GM19239 (cell line): ENCODE measurements at places on chromosomes 11 and 22.

GRCh38 chr11:113316256-113316655 is 1.9 kb downstream of the TTC12 start:
- DNase-seq: no peak

DNA sequence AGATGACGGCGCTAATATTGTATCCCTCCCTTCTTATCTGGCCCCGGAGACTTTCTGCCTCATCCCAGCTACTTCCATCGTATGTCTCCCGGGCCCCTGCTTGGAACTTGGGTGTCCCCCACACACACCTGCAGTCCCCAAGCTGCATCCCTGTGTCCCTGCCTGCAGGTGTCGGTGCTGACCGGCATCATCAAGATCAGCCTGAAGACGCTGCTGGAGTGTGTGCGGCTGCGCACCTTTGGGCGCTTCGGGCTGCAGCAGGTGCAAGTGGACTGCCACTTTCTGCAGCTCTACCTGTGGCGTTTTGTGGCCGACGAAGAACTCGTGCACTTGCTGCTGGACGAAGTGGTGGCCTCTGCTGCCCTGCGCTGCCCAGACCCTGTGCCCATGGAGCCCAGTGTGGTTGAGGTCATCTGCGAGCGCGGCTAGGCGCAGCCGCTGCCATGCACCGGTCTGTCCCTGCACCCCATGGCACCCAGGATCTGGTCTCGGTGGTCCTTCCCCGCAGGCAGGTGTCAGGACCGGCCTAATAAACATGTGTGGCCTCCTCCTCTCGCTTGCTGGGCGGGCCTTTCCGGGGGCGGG is 421 bp upstream of the TM7SF2 start:
- DNase-seq: no peak

DNA sequence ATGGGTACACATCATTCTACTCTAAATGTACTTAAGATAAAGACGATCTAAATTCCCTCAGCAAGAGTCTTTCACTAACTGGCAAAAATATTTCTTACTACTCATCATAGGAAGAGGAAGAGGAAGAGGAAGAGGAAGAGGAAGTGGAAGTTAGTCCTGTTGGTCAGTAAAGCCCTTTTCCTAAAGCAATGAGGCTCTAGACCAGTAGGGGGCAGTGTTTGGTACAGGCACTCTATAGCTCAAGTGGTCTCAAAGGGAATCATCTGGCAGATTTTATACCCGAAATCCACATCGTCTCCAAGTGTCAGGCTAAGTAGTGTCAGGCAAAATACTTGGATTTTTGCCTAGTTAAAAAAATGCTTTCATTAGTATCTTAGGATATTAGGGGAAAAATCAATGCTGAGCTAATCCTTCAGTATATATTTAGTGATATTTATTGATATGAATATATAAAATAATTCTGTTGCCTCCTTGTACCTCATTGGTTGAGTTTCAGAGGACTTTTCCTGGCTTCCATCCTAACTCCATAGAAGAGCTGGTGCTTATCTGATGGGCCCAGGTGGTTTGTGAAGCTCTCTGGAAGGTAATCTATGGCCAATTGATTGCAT is 7.7 kb downstream of the BLID start:
- DNase-seq: peak; percentile 4

GRCh38 chr22:17974087-17974486 is 50.3 kb downstream of the MICAL3 start:
- DNase-seq: no peak

DNA sequence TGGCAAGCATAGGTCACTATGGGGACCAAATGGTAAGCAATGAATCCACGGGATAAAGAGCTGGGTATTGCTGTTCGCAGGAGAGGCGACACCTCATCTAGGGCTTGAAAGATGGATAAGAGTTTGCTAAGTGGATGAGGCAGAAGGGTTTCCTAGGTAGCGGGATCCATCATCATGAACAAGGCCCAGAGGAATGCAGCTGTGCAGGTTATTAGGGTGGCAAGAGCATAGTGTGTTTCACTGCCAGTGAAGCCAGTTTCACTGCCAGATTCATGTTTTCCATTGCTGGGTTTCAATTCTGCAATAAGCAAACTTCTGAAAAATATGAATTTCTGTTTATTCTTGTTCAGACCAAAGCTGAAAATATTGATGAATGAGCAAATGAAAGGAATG is 27.2 kb downstream of the WEE1 start:
- DNase-seq: no peak

DNA sequence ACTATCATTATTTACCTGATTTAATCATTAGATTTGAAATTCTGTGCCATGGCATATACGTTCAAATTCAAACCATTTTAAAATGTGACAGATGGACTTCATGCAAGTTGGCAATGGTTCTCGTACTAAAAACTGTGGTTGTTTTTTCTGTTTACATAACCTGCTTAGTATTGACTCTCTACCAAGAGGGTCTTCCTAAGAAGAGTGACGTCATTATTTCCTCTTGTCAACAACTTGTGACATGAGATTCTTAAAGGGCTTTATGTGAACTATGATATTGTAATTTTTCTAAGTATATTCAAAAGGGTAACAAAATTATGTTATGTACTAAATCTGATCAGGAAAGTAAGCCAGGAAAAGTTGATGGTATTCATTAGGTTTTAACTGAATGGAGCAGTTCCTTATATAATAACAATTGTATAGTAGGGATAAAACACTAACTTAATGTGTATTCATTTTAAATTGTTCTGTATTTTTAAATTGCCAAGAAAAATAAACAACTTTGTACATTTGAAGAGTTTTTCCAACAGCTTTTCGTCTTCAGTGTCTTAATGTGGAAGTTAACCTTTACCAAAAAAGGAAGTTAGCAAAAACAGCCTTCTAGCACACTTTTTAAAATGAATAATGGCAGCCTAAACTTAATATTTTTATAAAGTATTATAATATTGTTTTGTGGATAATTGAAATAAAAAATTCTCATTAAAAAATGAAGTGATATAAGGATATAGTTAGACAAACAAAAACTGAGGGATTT is 87.0 kb downstream of the GRK3 start:
- DNase-seq: no peak

DNA sequence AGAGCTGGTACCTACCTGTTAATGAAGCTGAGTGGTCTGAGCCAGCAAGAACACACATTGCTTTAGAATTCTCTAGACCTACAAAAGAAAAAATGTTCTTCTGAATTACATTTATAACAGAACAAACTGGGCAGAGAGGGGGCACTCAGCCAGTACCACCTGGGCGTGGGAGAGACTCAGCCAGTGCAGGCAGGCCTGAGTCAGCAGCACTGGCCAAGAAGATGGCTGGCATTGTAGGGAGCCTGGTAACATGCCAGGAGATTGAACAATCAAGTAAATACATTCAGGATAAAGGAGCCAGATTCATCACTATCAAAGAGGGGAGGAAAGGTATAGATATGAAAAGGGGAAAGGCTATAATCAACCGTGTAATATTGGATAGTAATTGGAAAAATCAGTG is 19.9 kb downstream of the SERGEF start:
- no peak for DNase-seq

DNA sequence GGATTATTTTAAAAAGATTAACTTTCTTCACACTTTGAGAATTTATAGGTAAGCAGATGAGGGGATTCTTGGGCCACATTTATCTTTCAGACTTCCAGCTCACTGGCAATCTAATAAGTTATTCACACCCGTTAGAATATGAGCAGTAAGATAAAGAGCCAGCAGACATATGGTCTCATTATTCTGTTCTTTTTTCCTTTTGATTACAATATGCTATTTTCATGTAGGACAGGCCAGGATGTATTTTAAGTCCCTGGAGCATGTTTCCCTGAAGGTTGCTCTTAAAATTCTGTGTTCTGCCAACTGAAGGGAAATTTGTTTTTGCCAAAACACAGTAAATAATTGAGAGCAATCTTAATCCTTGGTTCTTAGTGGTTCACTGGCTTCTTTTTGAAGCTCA is 22.2 kb downstream of the PDHX start:
- DNase-seq: no peak
